ENCODE measurements at places on chromosomes 2 and 18.

DNA sequence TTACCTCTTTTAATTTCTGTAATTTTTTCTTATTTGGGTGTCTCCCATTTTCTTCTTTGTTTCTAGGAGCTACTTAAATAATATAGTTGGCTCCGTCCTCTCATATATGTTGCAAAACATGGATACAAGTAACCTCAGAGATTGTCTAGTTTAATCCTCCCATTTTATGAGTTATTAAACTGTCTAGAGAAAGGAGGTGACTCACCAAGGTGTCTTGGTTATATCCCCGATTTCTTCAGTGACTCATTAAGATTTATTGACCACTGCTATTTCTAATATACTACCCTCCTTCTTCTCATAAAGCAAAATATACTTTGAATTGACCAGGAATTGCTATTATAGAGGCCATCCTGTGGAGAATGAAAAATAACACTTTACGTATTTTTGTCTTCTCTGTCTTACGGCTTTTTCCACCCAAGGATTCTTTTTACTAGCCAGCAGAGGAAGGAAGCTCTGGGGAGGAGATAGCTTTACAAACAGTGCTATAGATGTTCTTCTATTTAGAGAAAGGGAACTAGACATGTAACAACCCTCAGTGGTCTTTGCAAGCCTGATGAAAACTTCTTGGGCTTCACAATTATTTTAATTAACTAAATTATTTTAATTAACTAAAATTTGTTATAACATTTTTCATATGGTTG is 300.4 kb upstream of the TNP1 start:
- DNase-seq = no peak

- DNase-seq = no peak
Observed at GRCh38 chr2:239958473-239958765, 66.7 kb downstream of the NDUFA10 start.

GRCh38 chr2:186691231-186691630 is 2.6 kb upstream of the FAM171B start:
- DNase-seq = no peak

- DNase-seq = no peak
Observed at GRCh38 chr18:6079406-6079805, 184.1 kb upstream of the TMEM200C start.

- DNase-seq = no peak
Observed at GRCh38 chr18:21155443-21155842, 43.8 kb upstream of the ROCK1 start.

GRCh38 chr18:6509832-6510231 is 95.1 kb upstream of the L3MBTL4 start:
- DNase-seq = no peak

GRCh38 chr2:18987016-18987415 is 371.4 kb downstream of the OSR1 start:
- no peak for DNase-seq

Measured in glutamatergic neuron (in vitro differentiated cells).